NB4 (cell line): ENCODE measurements at places on chromosomes 16 and 17.
A peak's percentile ranks its signal among the peaks of the same experiment; 100 is the strongest.

GRCh38 chr16:83574388-83574787 is 233.4 kb upstream of the HSBP1 start:
- DNase-seq = no peak

GRCh38 chr17:63419398-63419797 is 26.7 kb downstream of the CYB561 start:
- no peak for DNase-seq

- DNase-seq = peak; percentile 91
Measured at GRCh38 chr17:7557775-7558543, 591 bp upstream of the TNFSF13 start.

DNA sequence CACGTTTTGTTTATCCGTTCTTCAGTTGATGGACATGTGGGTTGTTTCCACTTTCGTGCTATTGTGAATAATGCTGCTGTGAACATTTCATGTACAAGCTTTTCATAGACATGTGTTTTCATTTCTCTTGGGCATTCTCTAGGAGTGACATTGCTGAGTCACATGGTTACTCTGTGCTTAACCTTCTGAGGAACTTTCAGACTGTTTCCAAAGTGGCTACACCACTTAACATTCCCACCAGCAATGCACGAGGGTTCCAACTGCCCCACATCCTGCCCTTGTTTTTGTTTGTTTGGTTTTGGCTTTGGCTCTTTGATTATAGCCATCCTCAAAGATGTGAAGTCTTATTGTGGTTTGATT is 14.2 kb upstream of the PEMT start:
- DNase-seq = no peak

DNA sequence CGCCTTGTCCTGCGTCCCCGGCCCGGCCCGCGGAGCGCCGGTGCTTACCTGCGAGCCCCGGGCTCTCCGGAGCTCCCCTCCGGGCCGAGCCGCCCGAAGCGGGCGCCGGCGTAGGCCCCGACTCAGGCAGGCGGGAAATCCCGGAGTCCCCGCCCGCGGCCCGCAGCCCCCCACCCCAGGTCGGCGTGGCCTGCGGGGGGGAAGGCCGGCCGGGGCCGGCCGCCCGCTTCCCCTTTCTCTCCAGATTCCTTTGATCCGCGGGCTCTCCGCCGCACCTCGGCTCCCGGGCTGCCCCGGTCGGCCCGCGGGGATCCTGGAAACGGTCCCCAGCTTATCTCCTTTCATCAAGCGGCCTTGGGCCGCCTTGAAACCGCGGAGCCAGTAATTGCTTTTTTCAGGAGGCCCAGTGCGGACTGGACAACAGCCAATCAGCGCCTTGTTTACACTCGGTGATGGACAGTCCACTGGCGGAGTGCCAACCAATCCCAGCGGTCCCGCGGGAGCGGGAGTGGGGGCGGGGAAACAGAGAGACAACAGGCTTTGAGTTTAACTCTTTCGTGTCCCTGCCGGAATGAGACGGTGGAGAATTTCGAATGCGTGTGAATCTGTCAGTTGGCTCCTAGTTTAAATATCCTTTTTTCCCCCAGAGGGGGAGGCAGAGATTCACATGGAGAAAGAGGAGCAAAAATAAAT is 1.4 kb upstream of the BAHCC1 start:
- DNase-seq = peak; percentile 99

GRCh38 chr16:86952769-86953168 is 364.4 kb downstream of the C16orf95 start:
- DNase-seq = peak; percentile 56

DNA sequence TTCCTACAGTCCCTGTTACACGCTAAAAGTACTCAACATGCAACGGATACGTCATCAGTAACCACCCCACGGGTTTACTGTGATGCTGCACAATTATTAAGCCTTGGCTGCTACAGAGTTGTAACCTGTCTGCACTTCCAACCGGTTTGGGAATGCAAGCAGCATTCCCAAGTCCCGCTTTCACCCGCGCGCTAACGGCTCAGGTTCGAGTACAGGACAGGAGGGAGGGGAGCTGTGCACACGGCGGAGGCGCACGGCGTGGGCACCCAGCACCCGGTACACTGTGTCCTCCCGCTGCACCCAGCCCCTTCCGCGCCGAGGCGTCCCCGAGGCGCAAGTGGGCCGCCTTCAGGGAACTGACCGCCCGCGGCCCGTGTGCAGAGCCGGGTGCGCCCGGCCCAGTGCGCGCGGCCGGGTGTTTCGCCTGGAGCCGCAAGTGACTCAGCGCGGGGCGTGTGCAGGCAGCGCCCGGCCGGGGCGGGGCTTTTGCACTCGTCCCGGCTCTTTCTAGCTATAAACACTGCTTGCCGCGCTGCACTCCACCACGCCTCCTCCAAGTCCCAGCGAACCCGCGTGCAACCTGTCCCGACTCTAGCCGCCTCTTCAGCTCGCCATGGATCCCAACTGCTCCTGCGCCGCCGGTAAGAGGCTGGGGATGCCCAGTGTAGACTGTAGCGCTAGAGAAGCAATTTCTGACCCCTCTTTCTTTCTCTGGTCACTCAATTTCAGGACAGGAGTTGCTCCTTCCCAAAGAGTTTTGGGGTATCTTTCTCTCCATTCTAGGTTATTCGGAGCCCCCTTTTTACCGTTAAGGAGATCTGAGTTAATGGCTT is at the start of gene MT2A:
Gene MT2A, plus strand, starts transcription at position 542 of the 833 bp plus-strand sequence. Its CDS starts 72 bp downstream, at position 614.
- peak; percentile 99 for DNase-seq

DNA sequence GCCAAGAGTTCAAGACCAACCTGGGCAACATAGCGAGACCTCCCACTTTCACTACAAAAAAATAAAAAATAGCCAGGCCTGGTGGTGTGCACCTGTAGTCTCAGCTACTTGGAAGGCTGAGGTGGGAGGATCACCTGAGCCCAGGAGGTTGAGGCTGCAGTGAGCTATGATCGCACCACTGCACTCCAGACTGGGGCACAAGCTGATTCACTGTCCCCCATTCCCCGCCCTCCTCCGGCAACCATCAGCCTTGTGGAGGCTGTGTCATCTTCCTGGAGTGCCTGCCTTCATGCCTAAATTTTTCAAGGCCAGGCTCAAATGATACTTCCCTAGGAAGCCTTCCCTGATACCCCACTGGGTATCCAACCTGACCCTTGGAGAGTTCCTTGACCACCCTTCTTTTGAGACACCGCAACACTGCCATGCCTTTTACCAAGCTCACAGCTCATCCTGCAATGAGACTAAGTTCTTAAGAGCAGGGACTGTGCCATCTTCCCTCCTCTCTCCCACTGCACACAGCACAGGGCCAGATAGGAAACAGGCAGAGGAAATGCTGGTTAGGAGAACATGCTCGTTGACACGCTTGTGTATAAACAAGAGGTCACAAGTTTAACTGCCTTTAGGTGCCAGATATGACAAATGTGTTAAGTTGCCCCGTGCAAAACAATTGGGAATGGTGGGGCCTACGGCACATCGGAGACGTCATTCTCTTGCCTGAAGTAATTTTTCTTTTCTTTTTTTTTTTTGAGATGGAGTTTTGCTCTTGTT is 3.9 kb upstream of the SRCAP start:
- DNase-seq = no peak

- peak; percentile 40 for DNase-seq
Measured at GRCh38 chr17:59853168-59853918, 39.4 kb downstream of the TUBD1 start.

- DNase-seq = no peak
Measured at GRCh38 chr17:43608313-43608712, 53.4 kb downstream of the MEOX1 start.

- peak; percentile 45 for DNase-seq
Measured at GRCh38 chr17:80477647-80478478, 1.5 kb upstream of the NPTX1 start.

- no peak for DNase-seq
Measured at GRCh38 chr16:69111216-69111875, 5.9 kb downstream of the HAS3 start.

DNA sequence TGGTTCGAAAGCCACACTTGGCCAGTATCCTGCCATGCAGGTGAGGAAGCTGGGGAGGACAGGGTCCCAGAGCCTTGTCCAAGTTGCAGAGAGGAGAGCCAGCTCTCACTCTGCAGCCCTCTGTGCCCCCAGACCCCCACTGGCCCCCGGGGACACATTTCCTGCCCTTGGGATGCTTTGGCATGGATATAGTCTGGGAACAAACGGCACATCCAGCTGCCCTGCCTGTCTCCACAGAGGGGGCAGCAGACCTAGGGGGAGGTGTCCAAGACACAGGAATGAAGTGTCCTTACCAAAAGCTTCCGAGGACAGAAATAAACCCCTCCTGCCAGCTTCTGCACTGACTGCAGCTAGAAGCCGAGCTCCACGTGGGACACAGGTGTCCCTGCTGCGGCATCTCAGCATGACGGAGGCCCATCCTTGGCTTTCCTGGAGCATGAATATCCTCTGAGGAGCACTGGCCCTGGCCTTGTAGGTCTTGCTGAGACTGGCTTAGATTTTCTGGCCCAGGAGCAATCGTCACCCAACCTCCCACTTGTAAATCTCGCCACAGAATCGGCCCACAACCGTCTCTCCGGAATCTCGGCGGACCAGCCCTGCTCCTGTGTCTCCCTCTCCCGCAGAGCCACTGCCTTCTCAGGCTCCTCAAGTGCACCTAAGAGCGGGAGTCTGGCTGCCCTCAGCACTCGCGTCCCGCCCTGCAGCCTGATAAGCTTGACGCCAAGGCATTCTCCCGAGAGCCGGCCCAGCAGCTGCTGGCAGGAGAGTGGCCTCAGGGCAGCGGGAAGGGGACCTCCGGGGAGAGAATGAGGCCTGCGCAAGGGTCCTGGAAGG is 1.1 kb upstream of the CAPN15 start:
- DNase-seq = peak; percentile 52

DNA sequence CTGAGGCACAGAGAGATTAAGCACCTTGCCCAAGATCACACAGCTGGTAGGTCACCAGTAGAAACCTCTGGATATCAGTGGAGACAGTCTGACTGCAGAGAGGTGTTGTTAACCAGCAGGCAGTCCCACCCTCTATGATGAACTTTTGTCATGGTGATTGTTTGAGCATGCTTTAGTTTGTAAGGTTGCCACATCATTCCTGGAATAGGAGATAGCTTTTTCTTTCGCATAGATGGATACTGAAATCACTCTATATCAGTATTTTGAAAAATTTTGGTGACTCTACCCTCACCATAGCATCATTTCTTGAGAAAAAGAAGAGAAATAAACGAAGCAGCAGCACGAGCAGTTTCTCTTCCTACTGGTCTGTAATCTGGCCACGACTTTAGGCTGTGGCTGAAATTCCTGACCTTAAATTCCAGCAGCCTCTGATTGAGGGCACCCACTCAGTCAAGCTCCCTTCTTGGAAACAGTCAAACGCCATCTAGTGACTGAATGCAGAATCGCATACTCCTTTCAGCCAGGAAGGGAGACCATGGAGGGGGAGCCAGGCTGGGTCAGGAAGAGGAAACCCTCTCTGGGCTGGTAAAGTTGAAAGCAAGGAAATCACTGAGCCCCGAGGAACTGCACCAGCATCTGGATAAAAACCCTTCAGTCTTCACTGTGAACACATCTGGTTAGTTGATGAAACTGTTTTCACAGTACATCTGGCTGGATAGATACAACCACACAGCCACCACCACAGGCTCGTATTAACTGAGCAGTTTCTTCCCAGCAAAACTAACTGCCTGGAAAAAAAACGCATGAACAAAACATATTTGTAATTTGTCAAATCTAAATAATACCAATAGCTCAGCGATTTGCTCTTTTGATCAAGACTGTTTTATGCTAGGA is 108.5 kb upstream of the XYLT1 start:
- peak; percentile 67 for DNase-seq

DNA sequence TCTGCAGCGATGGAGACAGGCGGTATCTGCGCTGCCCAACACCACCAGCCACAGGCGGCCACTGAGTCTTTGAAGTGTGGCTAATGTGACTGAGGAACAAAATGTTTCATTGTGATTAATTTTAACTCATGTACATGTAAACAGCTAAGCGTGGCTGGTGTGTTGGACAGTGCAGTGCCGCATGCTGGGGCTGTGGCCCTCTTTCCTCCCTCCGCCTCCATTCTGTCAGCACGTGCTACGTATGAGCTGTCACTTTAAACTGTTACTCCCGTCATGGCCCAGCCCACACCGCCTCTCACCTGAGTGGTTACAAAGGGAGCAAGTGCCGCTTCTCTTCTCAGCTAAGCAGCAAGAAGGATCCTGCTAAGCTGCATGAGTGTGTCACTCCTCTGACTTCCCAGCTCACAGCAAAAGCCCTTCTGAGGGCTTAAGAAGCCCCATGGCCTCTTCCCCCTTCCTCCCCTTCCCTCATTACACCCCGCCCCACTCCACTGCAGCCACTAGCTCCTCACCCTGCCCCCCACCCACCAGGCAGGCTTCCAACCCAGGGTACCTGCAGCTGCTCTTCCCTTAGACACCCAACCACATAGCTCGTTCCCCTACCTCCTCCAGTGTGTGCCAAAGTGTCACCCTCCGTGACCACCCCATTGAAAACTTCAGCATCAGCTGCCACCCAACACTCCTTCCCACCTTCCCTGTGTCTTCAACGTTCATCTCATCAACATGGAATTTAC is 15.0 kb downstream of the HASPIN start:
- DNase-seq = no peak

DNA sequence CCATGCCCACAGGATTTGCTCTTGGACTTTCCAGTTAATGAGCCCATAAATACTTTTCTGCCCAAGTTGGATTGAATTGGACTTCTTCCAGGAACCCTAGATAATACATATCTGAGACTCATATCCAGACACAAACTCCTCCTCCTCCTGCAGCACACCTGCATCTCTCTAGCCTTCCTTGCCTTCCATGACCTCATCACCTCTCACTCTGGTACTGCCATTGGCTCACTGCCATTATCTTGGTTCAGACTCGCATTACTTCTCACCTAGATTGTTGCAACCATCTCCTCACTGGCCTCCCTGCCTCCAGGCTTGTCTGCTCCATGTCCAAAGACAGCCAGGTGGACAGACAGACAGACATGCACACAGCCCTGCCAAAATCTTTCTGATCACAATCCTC is 4.8 kb upstream of the SYT17 start:
- DNase-seq = no peak

- no peak for DNase-seq
Measured at GRCh38 chr17:80449930-80450576, 26.4 kb downstream of the NPTX1 start.

GRCh38 chr17:8109661-8110455 is 8.5 kb downstream of the ALOXE3 start:
- peak; percentile 29 for DNase-seq

DNA sequence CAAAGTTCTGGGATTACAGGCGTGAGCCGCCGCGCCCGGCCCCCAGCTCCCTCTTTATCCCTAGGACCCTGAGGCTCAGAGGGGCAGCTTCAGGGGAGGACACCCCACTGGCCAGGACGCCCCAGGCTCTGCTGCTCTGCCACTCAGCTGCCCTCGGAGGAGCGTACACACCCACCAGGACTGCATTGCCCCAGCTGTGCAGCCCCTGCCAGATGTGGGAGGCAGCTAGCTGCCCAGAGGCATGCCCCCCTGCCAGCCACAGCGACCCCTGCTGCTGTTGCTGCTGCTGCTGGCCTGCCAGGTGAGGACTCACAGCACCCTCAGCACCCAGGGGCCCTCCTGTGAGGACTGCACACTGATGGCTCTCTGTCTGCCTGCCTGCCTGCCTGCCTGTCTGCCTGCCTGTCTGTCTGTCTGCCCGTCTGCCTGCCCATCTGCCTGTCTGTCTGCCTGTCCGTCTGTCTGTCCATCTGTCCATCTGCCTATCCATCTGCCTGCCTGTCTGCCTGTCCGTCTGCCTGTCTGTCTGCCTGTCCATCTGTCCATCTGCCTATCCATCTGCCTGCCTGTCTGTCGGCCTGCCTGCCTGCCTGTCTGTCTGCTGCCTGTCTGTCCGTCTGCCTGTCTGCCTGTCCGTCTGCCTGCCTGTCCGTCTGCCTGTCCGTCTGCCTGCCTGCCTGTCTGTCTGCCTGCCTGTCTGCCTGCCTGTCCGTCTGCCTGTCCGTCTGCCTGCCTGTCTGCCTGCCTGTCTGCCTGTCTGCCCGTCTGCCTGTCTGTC is 5.0 kb downstream of the GCGR start:
- DNase-seq = no peak
